ENCODE measurements at places on chromosomes 3 and 15. TPM values are rescaled to one million over a fixed set of nuclear protein-coding genes. Genes with fewer than 3 reads are reported as not detected.

The THRB gene
- total RNA-seq, result 0.13 TPM

The TUSC7 gene
- not detected for total RNA-seq

The SLC12A1 gene
- not detected for total RNA-seq

The CCR8 gene
- total RNA-seq, result not detected

The LEKR1 gene
- total RNA-seq, result 0.26 TPM

The EIF4G1 gene
- 212 TPM for total RNA-seq

The CSPG5 gene
- total RNA-seq, result 0.26 TPM

The SKOR1 gene
- total RNA-seq, result under 0.01 TPM

The CIB2 gene
- 2.2 TPM for total RNA-seq

The KLHL40 gene
- not detected for total RNA-seq

The EPHA3 gene
- not detected for total RNA-seq

The TM4SF1 gene
- total RNA-seq, result 1,046 TPM

The APBA2 gene
- total RNA-seq, result 22.7 TPM

The FOXB1 gene
- not detected for total RNA-seq

The LRRC2 gene
- total RNA-seq, result under 0.01 TPM

The PLSCR2 gene
- total RNA-seq, result 0.13 TPM

The SPATA12 gene
- total RNA-seq, result 0.25 TPM

The PIF1 gene
- 9.0 TPM for total RNA-seq

The PPM1M gene
- total RNA-seq, result 11.2 TPM

The ADGRG7 gene
- total RNA-seq, result not detected

The FANCD2OS gene
- total RNA-seq, result not detected
